Activated CD8-positive, alpha-beta T cell treated with anti-CD3 and anti-CD28 coated beads for 36 hours (primary cell): ENCODE measurements at places on chromosomes 3 and 15. TPM values are rescaled to one million over a fixed set of nuclear protein-coding genes. Genes with fewer than 3 reads are reported as not detected.

ZNF501 gene
- 3.2 TPM for total RNA-seq

SNX22 gene
- 1.6 TPM for total RNA-seq

GRCh38 chr3:78907367-78907766 lies 860.4 kb downstream of the ROBO1 start:
- no peak for DNase-seq

BSN gene
- total RNA-seq: 0.09 TPM
